Left cardiac atrium (tissue), 4 donors: ENCODE measurements at places on chromosomes 5 and 9. TPM values are rescaled to one million over a fixed set of nuclear protein-coding genes. Genes with fewer than 3 reads are reported as not detected.

The MEGF10 gene
- 1.2 TPM for total RNA-seq

The TBC1D13 gene
- 16.9 TPM for total RNA-seq

The PLGRKT gene
- total RNA-seq, result 31.9 TPM

GRCh38 chr5:31364881-31365636 is 166.8 kb downstream of the DROSHA start:
- no peak for DNase-seq

GRCh38 chr5:164233791-164234190 is 728.4 kb downstream of the MAT2B start:
- no peak for DNase-seq

DNA sequence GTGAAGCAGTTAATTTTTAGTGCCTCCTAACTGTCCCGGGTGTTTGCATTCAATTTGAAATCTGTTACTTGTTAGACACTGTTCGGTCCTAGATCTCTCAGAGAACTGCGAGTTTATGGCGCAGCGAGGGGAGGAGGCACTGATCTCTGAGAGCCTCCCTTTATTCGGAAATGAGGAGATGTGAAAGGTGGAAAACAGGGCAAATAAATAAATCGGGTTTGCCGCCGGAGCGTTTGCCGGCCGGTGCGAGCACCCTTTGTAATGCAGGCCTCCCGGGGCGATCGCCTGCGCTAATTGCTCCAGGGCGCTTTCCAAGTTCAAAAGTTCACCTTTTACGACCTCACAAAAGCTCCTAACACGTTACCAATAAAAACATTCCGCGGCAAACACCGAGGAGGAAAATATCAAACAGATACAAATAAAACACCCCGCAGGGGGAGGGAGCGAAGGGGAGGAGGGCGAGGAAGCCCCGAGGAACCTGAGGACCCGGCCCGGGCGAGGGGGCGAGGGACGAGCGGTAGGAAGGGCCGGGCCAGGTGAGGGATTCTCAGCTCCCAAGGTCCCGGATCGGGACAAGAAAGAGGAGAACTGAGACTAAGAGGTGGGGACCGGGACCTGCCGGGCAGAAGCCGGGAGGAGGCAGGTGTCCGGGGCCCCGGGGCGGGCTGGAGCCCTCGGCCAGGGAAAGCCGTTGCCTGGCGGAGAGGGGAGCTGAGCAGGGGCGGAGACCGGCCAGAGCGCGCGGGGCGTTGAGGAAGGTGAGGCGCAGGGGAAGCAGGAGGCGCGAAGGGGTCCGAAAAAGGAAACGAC is 1.4 kb downstream of the NR6A1 start:
- no peak for DNase-seq

- no peak for DNase-seq
These were observed 30.0 kb downstream of the GOLM1 start for GRCh38 chr9:86069206-86069869.

- DNase-seq, result no peak
These were observed 6.6 kb upstream of the FBP2 start for GRCh38 chr9:94600258-94600657.
